Caco-2 (cell line): ENCODE measurements at places on chromosomes 1 and 21.

DNA sequence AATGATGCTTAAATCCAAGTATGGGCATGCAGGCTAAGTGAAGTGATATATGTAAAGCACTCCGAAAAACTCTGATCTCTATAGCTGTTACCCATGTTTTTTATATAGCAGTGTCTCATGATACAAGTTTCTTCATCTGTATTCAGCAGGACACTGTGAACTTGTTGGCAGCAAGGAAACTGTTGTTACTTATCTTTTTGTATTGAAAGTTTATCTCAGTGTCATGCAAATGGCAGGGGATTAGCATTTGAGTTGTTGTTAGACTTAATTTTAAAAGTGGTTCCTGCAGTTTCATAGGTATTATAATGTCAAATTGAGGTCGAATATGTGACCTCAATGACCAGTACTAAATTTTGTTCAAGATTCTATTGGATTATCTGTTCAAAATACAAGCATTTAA, 47.9 kb downstream of the NCAM2 start:
- DNase-seq: no peak

- no peak for DNase-seq
Observed at GRCh38 chr1:64934878-64935275, 31.5 kb downstream of the JAK1 start.

DNA sequence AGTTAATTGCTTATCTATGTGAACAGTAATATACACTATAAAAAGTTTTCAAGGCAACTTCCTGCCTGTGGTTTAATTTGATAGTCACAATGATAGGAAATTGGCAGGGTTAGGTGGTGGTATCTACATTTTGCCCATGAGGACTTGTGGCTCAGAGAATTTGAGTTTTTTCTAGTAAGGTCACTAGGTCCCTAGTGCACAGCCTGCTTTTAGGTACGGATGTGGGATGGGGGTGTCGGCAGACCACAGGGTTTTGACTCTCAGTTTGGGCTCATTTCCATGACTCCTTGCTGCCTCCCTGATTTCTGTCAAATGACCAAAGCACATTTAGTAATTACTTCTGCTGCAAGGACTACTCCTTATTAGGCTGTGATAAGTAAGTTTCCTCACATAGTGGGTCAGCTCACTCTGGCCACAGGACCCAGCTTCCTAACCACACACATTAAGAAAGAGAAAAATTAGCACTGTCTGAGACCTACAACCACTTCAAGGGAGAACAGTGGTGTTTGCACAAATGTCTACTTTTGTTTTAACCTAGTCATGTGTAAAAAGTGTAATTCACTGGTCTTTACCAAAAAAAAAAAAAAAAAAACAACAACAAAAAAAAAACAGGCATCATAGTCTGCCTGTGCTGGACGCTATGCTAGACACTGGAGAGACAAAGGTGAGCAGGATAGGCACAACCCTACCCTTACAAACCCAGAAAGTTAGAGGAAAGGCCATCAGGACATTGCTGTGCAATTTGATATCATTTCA, 43.7 kb downstream of the MRPL39 start:
- no peak for DNase-seq

DNA sequence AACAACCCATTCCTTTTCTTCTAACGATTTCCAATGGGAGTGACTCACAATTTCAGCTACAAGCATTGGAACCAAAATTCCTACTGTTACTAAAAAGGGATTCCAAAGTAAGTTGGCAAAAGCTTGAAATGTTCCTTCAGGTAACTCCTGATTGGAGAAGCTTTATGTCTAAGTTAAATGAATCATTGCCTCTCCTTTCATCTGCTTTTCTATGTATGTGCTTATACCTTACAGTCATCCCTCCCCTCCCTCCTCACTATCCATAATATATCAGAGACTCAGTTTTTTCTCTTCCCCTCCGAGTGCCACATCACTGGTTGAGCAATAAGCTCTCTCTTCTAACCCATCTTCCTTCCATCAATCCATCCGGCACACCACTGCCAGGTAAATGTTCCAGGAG, 86.8 kb downstream of the TIAM1 start:
- no peak for DNase-seq

DNA sequence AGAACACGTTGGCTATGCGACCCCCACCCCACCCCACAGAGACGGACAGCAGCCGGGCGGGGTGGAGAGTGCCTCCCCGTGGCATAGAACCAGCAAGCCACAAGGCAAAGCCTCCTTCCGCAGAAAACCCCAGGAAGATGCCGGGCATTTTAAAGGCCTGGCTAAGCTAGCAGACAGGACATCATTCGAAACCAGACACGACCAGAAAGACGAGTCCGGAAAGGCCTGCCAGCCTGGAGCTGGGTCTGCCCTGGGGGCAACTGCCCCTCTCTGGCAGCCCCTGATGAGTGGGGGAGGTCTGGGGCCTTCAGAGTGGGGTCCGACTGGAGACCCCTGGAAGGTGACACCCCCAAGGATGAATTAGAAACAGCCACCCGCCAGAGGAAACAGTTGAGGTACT, 8.5 kb downstream of the FTCD start:
- DNase-seq: no peak

GRCh38 chr21:42150474-42151085, 68.4 kb upstream of the ABCG1 start:
- no peak for DNase-seq

- DNase-seq: no peak
Observed at GRCh38 chr1:247291161-247291560, 35.3 kb downstream of the VN1R5 start.

DNA sequence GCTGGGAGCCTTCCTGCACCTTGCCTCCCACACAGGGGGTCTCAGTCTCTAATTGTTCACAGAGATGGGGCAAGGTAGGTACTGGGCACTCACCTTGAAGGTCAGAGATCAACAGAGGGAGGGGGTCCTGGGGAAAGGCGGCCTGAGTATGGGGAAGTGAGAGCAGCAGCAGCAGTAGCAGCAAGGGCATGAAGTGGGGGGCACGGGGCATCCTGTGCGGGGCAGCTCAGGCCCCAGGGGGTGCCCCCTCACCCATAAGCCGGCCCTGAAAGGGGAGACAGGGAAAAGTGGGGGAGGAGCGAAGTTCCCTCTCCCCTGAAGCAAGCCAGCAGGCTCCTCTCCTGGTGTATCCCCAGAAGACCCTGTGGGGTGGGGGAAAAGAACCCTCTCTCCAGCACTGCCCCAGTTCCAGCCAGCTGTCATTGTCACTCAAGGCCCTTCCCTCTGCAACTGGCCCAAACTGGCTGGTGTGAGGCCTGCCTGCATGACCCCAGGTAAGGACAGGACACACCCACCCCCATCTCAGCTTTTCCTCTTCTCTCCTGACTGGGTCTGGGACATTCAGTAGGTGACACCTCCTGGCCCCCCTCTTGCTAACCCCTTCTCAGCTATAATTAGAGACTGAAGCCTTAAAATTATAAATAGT, 3.9 kb downstream of the SEMA6C start:
- no peak for DNase-seq

- DNase-seq: no peak
Observed at GRCh38 chr1:93716941-93717368, 35.3 kb upstream of the BCAR3 start.

GRCh38 chr1:91683598-91683951, 182.9 kb downstream of the CDC7 start:
- no peak for DNase-seq

GRCh38 chr1:107804134-107804533, 160.8 kb downstream of the VAV3 start:
- no peak for DNase-seq

- peak; percentile 53 for DNase-seq
Observed at GRCh38 chr1:12485231-12486058, 132.6 kb downstream of the DHRS3 start.

- no peak for DNase-seq
Observed at GRCh38 chr1:107262467-107263286, 121.8 kb downstream of the NTNG1 start.

DNA sequence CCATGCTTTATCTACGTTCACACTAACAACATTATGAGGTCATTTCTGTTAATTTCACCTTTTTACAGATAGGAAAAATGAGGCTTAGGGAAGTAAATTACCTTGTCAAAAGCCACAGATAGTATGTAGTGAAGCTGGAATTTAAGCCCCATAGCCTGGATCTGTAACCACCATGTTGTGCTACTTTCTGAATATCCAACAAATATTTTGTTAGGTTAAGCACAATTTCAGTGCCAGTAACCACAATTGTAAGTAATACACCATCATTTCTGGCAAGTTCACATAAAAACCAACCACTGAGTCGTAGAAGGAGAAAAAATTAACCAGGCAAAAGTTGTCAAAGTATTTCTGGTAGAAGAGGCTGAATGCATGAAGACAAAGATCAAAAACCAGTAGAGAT, 593.1 kb upstream of the CAMK1G start:
- DNase-seq: no peak

DNA sequence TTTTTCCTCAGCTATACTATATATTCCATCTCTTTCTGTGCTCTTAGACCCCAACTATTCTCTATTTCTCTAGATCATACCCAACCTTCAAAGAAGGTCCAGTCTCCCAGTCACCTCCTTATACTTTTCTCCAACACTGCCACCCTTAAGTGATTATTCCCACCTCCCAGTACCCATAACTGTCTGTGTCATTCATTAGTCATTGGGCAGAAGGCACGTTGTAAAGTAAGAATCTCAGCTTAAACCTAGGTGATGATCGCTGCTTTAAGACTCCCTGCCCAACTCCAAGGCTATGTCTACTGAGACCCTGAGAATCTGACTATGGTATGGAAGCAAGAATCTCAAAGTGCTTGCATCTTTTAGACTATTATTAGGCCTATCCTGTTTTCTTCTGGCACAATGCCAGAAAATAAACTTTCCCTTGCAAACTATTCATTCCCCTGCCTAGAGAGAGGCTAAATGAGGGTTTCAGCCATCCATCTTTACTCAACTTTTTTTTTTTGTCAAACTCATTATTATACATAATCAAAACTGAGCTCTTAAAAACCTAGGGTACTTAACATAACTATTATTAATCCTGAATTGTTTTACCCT, 174.3 kb upstream of the DPT start:
- no peak for DNase-seq

GRCh38 chr1:241747992-241748391, 95.9 kb downstream of the WDR64 start:
- DNase-seq: no peak

GRCh38 chr1:2405588-2406295, 6.6 kb downstream of the PEX10 start:
- DNase-seq: no peak

DNA sequence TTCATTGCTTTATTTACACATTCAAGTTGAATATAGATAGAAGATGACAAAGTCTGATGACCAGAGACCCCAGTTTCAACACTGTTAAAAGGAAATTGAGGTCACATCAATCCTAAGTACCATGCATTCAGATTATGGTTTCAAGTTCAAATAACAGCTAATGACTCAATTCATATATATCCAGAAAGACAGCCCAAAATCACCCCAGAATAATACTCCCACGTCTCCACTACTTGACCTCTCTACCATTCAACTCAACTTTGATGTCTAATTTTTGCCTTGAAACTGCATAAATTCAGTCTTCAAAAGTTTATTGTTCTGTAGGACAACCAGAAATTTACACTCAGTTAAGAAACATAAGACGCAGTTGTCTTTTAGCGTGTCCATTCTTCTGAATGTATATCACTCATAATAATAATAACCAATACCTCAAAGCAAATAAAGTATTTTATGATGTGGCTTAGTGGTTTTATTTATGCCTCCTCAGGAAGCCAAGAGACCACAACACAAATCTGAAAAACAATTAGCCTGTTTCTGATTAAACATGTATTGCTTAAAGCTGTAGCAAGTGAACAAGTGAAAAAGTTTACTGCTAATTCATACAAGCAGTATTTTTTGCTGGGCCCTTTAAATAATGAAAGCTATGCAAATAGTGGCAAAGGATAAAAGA, 569.0 kb downstream of the LTN1 start:
- no peak for DNase-seq

- no peak for DNase-seq
Observed at GRCh38 chr1:117818456-117818855, 111.0 kb downstream of the GDAP2 start.

GRCh38 chr1:51526248-51526647, 7.2 kb upstream of the EPS15 start:
- no peak for DNase-seq

DNA sequence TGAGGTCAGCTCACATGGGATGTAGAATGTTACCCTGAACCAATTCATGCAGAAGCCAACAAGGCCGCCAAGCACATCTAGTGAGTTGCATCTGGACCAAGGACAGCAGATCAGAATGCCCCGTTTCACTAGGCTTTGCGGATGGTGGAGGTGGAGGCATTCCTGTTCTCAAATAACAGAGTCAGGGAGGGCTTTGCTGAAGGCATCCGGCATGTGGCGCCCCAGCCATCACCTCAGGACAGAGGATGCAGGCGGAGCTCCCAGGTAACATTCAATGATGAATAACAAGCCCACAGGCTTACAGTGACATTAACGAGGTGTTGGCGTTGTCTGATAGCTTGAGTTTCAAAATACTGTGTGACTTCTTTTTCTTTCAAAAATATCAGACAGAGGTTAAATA, 476.2 kb downstream of the CAMTA1 start:
- DNase-seq: no peak

- DNase-seq: no peak
Observed at GRCh38 chr1:55338448-55338820, 123.3 kb upstream of the USP24 start.

DNA sequence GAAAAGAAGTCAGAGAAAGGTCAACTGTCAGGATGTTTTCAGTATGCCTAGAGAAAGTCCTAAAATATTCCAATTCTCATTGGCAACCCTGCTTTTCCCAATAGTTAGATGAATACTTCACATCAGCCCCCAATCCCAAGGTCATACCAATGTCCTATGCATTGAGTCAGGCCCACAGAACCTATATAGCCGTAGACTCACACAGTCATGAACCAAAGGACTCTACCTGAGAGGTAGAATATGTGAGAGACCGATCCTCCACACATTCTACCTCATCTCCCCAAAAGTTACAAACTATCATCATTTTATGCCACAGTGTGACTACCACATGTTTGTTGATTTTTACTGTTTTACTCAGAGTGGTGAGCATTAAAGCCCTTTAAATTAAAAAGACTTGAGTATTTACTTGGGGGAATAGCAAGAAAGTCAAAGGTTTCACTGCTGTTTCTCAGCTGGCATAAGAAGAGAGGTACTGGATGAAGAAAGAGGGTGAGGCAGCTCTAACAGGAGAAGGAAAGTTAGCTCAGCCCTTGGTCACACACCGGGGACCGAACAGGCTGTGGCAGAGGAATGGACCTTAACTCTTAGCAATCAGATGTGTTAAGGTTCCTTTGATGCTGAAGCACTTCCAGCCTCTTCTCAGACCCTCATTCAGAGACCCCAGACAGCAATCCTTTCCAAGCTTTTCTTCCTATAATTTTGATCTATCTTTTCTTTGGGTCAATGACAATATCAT, 937 bp downstream of the CD48 start:
- no peak for DNase-seq

- no peak for DNase-seq
Observed at GRCh38 chr1:3051270-3052268, 17.4 kb upstream of the PRDM16 start.

GRCh38 chr1:90339811-90340210, 344.9 kb downstream of the ZNF326 start:
- no peak for DNase-seq
